ENCODE measurements at places on chromosomes 6 and 20.
A peak's percentile ranks its signal among the peaks of the same experiment; 100 is the strongest.

DNA sequence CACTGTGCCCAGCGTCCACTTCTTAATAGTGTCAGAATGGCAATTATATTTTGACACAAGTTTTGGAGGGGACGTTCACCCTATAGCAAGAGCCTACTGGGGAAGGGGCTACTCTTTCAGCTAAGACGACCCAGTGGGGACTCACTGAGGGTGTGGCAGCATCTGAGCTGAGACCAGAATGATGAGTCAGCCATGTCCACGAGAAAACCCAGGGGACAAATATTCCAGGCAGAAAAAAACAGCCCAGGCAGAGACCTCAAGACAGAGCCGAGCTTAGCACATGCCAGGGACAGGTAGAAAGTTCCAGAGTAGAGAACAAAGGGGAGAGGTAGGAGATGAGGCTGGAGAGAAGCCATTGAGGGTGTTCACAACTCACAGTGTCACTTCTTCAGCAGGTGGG, 11.2 kb downstream of the CNBD2 start:
- DNase-seq, result no peak

DNA sequence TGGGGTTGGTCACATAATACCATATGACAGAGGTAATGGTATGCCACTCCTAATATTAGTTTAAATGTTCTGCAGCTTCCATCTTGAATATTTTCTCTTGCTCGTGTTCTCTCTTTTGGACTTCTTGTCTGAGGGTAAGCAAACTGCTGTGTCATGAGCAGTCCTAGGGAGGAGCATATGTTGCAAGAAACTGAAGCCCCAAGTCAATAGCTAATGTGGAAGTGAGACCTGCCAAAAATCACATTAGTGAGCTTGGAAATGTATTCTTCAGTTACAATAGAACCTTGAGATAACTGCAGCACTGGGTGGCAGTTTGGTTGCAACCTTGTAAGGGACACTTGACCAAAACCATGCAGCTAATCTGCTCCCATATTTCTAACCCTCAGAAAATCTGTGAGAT, 178.2 kb upstream of the IMPG1 start:
- peak; percentile 51 for DNase-seq

- no peak for DNase-seq
These were observed 90.9 kb downstream of the CRYBG1 start for GRCh38 chr6:106451439-106451838.

DNA sequence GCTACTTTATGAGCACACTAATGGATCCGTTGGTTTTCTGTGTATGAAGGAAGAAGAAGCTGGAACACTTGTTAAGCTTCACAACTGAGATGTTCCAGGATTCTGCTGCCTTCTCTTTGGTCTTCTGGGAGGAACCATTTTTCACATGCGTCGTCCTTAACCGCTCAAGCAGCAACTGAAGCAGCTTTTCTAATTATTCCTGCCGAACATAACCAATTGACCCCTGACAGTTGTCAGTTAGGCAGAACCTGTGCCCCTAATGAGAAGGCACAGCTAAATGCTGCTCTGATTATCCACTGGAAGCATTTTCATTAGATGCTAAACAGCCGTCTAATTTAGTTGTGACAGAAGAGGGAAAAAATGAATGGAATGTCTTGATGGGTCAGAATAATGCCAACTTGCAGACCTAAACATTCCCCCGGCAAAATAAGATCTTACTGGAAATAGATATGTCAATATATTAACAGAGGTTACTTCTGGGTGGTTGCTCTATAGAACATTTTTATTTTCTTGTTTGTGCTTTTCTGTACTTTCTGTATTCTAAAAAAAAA, 85.0 kb upstream of the SMLR1 start:
- DNase-seq, result no peak

DNA sequence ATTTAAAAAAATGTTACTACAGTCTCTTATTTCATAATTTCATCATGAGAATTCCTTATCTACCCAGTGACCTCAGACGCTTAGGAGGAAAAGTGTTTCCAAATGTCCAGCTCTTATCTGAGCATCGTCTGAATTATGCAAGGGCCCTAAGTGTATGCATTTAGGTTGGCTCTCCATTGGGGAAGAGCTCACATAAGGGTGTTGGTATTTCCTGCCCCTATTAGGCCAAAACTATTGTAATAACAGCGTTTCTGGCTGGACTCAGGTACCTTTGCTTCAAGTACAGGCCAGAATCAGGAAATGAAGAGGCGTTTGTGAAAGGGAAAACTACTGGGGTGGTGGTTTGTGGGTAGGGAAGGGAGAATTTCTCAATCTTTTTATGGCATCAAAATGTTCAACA, 40.4 kb upstream of the SGK1 start:
- DNase-seq, result no peak

DNA sequence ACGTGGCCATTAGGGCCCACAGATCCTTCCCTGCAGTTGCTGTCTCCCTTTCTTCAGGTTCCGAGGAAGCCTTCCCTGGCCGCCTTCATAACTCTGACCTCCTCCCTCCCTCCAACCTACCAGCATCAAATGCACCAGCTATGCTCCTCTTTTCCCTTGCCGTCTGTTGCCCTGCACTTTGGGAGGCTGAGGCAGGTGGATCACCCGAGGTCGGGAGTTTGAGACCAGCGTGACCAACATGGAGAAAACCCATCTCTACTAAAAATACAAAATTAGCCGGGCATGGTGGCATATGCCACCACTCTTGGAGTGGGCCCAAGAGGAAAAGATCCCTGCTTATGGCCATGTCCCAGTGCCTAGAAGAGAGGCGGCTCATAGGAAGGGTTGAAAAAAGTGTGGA, 31.8 kb downstream of the RNASET2 start:
- no peak for DNase-seq

DNA sequence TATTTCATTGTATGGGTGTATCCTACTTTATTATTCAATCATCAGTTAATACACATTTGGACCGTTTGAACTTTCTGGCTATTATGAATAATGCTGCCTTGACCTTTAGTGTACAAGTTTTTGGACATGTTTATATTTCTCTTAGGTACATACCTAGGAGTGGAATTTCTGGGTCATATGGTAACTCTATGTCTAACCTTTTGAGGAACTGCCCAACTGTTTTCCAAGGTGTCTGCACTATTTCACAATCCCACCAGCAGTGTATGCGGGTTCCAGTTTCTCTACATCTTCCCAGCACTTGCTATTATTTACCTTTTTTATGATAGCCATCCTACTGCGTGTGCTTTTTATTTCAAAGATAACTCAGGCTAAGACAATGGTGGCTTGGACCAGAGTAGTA, 14.3 kb upstream of the SLC13A3 start:
- no peak for DNase-seq

DNA sequence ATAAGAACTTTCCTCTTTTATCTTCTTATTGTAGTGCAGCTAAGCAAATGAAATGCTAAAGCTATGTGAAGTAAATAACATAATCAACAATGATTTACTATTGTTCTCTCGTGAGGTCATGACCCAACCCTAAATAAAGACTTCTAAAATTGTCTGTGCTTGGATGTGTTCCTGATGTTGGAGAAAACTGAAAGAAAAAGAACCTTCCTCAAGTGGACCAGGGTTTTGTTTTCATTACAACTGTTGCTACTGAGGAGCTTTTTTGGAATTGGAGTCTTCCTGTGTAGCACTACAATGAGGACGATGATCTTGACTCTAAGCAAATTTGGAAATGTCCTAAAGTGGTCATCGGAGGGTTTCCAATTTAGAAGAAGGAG, 59.7 kb upstream of the SUPT3H start:
- no peak for DNase-seq

GRCh38 chr6:110198561-110198960, 18.3 kb downstream of the CDC40 start:
- no peak for DNase-seq

DNA sequence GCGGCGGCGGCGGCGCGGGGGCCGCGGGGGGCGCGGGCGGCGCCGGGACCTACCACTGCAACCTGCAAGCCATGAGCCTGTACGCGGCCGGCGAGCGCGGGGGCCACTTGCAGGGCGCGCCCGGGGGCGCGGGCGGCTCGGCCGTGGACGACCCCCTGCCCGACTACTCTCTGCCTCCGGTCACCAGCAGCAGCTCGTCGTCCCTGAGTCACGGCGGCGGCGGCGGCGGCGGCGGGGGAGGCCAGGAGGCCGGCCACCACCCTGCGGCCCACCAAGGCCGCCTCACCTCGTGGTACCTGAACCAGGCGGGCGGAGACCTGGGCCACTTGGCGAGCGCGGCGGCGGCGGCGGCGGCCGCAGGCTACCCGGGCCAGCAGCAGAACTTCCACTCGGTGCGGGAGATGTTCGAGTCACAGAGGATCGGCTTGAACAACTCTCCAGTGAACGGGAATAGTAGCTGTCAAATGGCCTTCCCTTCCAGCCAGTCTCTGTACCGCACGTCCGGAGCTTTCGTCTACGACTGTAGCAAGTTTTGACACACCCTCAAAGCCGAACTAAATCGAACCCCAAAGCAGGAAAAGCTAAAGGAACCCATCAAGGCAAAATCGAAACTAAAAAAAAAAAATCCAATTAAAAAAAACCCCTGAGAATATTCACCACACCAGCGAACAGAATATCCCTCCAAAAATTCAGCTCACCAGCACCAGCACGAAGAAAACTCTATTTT, 2.0 kb downstream of the FOXC1 start:
- DNase-seq, result peak; percentile 45

GRCh38 chr20:18628330-18628920, 40.6 kb downstream of the DTD1 start:
- DNase-seq, result no peak

DNA sequence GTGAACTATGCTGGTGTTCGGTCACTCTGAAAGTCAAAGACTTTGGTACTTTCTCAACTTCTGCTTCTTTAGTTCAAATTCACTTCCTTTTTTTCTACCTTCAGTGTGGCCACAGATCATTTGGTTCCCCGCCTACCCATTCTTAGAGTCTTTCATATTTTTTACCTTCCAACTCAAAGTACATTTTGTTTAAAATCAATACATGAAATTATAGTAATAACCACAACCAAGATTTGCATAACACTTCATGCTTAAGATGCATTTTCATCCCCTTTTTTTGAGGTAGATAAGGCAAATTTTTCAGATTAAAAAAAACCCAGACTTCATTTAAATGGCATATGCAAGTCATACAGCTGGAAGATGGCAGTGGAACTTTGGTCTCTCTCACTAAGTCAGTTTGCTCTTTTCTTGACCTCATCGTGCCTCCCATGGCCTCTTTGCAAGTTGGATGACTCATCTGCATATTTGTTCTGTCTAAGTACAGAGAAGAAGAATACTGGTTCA, 11.9 kb upstream of the CNR1 start:
- DNase-seq, result no peak

GRCh38 chr6:125154761-125155135, 1.2 kb downstream of the TPD52L1 start:
- DNase-seq, result peak; percentile 9

GRCh38 chr6:24455061-24455460, 34.3 kb downstream of the GPLD1 start:
- DNase-seq, result no peak

- no peak for DNase-seq
These were observed 39.1 kb upstream of the SGK1 start for GRCh38 chr6:134357022-134357487.

DNA sequence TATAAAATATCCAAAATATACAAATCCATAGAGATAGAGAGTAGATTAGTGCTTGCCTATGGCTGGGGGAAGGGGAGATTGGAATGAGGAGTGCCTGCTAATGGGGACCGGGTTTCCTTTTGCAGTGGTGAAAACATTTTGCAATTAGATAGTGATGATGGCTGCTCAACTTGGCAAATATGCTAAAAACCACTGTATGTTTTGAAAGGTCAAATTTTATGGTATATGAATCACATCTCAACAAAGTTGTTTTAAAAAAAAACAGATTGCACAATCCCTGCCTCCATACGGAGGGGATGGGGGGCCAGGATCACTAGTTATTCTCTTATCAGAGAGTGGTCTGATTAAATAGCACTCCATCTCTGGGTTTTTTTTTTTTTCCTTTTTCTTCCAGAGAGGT, 76.9 kb upstream of the RIPOR2 start:
- DNase-seq, result no peak

- no peak for DNase-seq
These were observed 149.3 kb downstream of the UTRN start for GRCh38 chr6:144434308-144434990.

GRCh38 chr20:56835829-56836550, 206.9 kb downstream of the TFAP2C start:
- DNase-seq, result no peak

GRCh38 chr6:16130437-16130891, 1.6 kb downstream of the MYLIP start:
- DNase-seq, result peak; percentile 38

GRCh38 chr20:48823960-48824498, 3.8 kb downstream of the PREX1 start:
- no peak for DNase-seq

DNA sequence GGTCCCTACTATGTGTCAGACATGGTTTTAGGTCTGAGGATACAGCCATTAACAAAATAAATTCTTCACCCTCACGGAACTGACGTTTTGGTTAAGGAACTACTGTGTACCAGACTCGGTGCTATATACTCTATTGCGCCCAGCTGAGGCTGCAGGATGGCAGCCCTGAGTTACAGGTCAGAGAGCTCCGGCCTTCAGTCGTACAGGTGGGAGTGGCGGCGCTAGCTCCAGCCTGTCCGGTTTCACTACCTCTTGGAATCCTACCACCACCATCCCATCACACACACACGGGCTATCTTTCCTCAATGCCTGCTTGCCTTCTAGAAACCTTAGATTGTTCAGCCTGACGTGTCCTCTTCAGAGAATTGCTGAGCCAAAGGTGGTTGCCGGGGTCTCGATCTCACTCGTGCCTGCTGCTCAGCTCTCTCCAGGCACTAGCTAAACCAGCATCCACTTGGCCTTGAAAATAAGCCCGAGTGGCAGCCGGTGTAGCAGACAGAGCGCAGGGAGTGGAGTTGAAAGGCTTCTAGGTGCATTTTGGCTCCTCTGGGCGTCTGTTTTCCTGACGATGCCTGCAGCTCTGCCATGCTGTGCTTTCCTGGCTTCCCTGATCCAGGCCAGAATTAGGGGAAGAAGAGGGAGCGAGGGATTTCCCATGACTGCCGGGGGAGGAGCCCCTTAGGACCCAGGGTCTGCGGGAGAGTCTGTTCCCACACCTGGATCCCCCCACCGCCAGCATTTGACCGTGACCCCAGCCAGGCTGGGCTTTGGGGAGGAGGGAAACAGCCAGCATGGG, 1.1 kb upstream of the TCF15 start:
- peak; percentile 36 for DNase-seq

GRCh38 chr6:162070639-162071038, 656.9 kb downstream of the PRKN start:
- no peak for DNase-seq

GRCh38 chr20:21129861-21130260, 4.0 kb downstream of the KIZ start:
- no peak for DNase-seq

DNA sequence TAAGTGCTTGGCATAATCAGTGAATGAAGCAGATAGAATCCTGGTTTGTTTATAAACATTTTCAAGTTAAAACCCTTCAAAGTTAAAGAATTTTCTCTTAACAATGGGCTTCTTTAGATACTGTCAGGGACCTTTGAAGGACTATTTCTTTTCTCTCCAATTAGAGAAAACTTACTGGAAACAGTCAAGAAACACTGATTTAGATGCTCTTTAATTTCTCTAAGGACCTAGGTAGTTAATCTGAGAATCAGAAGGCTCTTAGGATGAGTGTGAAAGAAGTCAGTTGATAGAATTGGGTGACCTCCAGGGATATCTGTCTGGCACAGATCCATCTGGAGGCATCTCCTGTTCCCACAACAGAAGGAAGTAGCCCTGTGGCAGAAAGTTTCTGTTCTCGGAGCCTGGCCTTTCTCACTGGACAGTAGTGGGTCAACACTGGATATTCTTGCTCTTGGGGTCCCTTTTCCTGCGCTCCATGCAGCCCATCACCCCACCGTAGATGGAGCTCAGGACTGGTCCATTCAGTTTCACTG, 22.5 kb downstream of the KIAA0408 start:
- DNase-seq, result no peak

GRCh38 chr6:106141441-106142237, 55.5 kb downstream of the PRDM1 start:
- DNase-seq, result peak; percentile 80

Measured in RPMI8226 (cell line).